ENCODE measurements at places on chromosomes 11 and 22.
A peak's percentile ranks its signal among the peaks of the same experiment; 100 is the strongest.

GRCh38 chr11:45809456-45810395 is 4.8 kb downstream of the SLC35C1 start:
- DNase-seq: no peak

DNA sequence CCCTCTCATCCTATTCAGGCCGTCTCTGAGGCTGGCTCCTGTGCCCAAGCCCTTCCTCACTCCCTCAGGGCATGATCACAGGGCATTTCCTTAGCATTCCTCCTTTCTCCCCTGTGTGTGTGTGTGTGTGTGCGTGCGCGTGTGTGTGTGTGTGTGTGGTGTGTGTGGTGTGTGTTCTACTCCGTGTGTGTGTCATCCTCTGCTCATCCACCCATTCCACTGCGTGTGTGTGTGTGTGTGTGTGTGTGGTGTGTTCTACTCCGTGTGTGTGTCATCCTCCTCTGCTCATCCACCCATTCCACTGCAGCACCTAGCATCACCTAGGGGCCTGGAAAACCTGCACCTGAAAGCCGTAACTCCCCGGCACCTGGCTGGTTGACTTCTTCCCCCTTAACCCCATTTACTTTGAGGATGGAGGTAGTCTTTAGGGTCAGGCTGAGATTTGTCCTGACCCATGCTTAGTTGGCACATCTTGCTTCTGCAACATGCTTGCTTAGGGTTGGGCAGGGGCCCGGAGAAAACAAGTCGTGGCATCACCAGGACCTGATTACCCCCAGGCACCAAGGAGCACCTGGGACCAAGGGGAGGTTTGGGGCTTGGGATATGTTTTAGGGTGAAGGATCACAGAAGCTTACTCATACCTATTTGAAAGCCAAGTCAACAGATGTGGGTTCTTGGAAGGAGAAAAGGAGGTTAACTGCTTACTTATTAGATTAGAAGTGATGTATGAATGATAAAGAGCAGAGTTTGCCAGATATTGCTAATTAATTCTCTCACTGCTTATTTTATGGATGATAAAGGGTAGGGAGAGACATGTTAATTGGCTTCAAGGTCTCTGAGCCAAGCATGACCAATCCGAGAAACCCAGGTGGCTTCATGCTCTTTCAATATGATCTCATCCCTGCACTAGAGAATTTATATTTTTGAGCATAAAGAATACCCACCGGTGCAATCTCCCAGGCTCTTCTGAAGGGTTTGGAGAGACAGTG is 18.9 kb downstream of the TIMP3 start:
- no peak for DNase-seq

- DNase-seq: no peak
Measured at GRCh38 chr11:86517557-86517956, 142.9 kb downstream of the CCDC81 start.

DNA sequence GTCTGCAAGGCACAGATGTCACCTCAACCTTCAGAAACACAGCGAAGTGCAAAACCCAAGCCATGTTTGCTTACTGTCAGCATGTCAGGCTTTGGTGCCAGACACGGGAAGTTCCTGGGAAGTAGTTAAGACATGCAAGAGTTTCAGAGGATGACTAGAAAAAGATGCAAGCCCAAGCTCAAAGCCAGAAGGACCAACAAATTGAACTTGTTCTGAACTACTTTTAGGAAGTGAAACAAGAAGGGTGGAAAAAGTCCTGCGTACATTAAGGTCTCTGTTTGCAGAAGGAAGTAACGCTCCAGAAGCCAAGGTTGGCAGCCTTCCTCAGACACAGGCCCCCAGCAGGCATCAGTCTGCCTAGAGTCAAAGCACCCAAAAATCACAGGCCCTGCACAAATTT is 2.6 kb downstream of the AP1B1 start:
- DNase-seq: no peak

GRCh38 chr22:25027959-25028840 is 75.7 kb downstream of the KIAA1671 start:
- no peak for DNase-seq

DNA sequence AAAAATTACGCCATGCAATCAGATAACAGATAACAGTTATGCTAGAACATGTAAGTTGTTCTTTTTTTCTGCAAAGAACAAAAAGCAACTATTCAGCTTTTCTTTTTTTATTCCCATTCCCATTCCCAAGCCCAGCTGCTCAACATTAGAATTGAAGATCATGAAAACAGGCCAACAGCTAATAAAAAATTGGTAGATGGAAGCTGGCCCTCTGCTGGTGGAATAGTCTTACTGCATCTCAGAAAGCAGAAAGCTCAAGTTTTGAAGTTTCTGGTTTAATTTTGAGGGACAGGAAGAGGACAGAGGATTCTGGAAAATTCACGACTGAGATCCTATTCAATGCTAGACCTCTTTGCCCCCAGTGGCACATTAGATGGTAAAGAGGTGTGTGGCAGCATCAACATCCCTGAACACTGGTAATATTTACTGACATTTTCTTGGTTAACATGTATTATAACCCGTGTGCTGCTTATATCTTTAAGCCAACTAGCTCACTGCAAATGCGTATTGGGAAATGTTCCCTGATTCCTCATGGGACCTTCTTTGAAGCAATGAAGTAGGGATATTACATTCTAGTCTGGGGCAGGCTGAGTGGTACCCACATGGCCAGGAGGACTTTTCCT is 591.2 kb downstream of the OPCML start:
- peak; percentile 58 for DNase-seq

DNA sequence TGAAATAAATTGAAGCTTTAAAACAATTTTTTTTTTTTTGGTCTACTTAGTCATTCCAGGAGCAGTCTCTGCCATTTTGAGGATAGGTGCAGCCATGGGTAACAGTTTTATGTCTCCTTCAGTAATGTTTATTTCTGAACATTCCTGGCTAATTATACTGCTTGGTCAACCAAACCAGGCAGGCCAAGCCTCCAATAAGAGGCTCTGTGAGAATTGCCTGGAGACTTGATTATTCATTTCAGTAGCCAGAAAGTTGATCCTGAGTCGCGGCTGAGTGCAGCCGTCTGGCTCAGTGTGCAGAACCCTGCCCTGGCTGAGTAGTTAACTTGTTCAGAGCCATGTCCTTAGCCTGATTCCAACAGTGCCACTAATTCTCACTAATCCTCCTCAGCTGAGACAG is 364.0 kb upstream of the FAT3 start:
- DNase-seq: no peak

DNA sequence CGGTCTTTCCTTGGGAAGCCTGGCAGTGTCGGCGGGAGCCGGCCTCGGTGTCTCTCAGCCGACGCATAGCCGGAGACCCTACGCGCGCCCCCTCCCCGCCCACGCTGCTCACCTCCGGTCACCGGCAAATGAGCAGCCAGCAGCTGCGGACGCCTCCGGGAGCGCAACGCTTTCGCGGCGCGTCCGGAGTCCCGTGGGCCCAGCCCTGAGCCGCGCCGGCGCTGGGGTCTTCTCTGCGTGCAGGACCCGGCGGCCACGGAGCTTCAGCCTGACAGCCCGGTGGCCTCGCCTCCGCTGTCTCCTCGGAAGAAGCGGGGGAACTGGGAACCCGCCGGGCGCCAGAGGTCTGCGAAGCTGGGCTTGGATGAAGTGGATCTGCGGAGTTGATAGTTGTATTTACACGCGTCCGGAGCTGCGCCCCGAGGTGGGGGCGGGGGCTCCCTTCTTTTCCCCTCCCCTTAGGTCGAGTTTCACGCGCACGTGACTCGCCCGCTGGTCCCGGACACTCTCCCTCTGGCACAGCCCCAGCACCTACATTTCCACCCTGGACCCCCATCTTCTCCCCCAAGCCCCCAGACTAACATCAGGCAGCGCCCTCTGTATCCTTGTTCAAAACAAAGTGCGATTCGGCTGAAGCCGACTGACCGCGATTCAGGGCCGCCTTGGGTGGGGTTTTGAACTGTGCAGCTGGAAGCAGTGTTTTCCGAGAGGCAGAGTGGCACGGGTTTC is at the start of gene SLC43A1:
SLC43A1 (minus strand) TSS at position 371 of the 729 bp plus-strand sequence. CDS start 1,591 bp downstream, outside the sequence.
- DNase-seq: no peak

- no peak for DNase-seq
Measured at GRCh38 chr11:134483857-134484256, 71.8 kb upstream of the B3GAT1 start.

DNA sequence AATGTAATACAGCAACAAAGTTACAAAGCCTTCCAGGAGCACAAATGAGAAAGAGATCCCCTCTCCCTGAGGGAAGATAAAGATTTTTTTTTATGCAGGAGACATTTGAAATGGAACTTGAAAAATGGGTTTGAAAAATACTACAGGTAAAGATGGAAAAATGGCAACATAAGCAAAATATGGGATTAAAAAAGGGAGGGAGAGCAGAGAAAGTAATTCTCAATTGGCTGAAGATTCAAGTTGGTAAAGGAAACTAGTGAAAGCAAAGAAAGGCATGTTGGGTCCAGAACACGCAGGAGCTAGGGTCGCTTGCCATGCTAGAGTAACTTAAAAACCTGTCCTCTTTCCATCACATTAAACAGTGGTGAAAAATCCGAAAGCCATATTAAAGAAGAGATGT is 1.5 kb downstream of the ZW10 start:
- no peak for DNase-seq

GRCh38 chr22:19805821-19806212 is 45.2 kb downstream of the TBX1 start:
- DNase-seq: no peak

DNA sequence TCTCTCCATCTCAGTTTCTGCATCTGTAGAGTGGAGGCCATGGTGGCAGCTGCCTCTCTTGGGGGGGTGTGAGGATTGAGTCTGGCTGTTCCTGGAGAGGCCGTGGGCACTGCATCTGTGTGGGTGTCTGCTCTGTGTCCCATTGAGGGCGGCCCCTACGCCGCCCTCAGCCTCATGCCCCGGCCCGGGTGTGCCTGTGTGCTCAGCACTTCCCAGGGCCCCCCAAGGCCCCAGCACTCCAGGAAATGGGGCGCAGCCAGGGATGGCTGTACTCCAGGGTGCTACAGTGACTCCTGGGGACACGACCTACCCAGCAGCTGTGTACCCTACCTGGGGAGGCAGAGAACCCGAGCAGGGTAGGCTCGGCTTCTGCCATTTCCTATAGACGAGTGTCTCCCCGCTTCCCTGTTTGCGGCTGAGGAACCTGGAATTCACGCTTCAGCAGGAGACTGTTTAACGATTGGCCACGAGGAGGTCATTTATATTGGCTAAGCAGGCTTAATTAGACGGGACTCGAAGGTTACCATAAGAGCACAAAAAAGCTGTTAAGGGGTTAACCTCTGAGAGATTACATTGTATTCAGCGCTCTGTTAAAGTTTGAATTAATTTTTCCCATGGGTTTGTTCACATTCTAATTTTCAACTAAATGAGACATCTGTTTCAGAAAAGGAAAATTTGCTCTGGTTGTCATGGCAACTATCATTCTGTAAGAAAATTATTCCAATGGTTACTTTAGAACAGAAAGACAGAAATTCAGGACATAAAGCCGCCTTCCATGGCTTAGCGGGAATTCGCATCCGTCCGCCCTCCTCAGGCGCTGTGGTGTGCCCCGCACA is 76.4 kb downstream of the MPPED1 start:
- DNase-seq: no peak

DNA sequence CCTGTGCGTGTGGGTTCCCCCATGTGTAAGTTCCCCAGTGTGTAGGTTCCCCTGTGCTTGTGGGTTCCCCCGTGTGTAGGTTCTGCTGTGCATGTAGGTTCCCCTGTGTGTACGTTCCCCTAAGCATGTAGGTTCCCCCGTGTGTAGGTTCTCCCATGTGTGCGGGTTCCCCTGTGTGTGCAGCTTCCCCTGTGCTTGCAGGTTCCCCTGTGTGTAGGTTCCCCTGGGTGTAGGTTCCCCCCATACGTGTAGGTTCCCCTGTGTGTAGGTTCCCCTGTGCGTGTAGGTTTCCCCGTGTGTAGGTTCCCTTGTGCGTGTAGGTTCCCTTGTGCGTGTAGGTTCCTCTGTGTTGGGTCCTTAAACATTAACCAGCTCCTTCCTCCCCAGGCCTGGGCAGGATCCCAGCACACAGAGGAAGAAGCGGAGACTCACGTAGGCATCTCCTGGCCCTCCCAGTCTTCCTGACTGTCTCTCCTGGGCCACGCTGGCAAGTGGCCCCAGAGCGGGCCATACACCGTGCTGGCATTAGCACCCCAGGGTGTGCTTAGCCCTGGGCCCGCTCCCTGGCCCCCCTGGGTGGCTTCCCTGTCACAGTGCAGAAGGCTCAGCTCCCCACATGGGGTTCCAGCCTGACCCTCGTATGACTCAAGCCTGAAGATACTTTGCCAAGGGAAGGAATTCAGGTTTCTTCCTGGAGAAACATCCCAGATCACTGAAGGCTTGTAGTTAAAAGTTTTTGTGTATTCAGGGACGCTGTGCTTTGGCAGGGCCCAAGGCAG is 2.8 kb upstream of the GRAMD4 start:
- DNase-seq: no peak

GRCh38 chr11:69718147-69718546 is 14.3 kb upstream of the FGF19 start:
- DNase-seq: no peak

DNA sequence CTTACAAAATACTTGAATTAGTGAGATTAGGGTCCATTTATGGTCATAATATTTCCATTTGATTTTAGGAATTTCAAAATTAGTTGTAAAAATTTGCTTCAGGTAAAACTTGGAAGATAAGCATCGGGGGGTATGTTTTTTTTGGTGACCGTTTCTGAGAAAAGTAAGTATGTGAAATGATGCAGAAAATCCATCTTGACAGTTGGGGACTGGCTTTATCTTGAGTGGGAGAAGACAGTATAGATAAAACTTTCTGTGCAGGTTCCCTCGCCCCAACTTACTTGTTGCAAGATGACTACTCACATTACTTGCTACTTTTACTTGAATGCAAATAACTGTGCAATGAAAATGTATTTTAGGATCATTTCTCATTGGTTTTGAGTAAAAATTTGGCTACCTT is 49.5 kb downstream of the DNAJC24 start:
- DNase-seq: no peak

GRCh38 chr11:13009476-13009920 is 382 bp downstream of the RASSF10 start:
- DNase-seq: no peak

DNA sequence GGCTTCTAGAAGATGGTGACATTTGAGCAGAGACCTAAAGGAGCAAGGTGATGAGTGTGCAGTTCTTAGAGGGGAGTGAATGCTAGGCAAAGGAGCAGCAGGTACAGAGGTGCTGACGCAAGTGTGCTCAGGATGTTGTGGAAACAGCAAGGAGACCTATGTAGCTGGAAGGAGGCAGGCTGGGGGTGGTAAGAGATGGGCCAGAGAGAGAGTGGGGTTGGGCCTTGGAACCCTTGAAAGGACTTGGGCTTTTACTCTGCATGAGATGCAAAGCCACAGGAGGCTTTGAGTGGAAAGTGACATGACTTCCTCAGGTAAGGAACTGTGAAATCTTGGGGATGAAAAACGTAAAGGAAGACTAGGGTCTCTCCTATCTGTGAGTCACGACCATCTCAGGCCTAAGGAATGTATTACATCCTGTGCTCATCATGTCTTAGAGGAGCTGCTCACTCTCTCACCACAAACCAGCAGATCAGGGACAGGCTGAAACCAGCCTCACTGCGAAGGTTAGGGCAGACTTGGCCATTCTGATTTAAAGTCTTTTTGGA is 65.4 kb downstream of the MICAL2 start:
- no peak for DNase-seq
